ENCODE measurements at places on chromosomes 16 and 17.

DNA sequence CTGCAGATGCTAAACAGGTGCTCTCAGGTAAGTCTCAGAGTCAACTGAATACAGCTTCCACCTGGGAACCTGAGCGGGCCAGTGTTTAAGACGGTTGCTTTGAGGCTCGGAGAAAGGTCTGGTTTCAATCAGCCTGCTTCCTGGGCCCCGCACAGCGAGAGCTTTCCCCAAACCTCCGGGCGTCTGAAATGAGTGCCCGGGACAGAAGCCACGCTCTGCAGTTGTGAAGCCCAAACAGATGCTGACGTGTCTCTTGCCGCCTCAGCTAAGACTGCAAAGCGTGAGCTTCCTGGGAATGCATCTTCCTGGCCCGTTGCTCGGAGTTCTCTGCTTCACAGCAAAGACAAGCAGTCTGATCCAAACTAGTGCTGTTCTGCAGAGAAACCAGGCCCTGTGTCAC, 36.7 kb downstream of the PLXDC1 start:
- DNase-seq: no peak

- DNase-seq: no peak
Observed at GRCh38 chr16:23274968-23275367, 27.1 kb upstream of the SCNN1B start.

DNA sequence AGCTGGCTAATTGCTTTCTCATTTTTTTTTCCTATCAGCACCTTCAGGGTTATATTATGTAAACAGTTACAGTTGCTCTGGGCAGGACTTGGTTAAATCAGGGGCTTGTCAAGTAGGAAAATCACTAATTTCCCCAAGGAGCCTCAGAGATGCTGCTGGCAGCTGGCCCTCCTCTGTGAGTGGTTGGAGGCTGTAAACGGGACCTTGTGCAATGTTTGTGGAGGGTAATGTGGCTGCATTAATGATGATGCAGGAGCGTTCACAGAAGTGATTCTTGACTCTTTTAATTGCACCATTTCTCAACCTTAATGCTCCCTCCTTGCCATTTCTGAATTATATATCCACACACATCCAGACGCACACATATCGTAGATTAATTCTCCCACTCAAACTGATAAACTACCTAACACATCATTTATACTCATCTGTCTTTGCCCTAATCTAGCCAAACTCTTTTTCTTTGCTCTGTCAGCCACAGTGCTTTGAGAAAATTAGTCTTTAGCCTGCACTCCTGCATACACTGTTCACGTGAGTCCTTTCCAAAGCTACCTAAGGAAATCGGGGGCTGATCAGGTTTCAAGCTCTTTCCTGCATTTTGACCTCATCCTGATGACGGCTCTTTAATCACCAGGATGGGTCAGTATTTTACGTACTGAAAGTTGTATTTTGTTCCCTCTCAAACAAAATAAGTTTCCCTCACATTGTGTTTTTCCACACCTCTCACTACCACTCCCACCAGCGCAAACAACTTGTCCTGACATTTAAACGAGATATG, 154.4 kb upstream of the PIRT start:
- no peak for DNase-seq

GRCh38 chr17:1050246-1050995, 53.5 kb downstream of the TIMM22 start:
- DNase-seq: no peak

GRCh38 chr16:55088098-55088497, 157.4 kb downstream of the IRX5 start:
- DNase-seq: no peak

DNA sequence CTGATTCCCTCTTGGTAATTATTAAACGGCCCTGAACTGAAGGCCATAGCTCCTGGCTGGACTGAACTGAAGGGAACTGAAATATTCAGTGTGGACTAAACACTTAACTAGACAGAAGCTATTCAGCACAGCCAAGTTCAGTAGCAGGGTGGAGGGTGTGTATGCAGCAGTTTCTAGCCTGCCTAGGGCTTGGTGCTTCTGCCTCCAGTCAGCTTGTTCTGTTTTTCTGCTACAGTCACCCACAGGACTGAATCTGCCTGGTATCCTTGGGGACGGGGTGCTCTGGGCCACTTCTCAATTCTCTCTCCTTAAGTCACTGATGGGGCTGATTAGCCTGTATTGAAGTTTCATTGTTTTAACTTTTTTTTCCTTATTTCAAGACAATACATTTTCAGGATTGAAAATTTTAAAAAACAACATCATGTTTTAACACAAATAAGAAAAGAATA, 77.1 kb downstream of the WWP2 start:
- no peak for DNase-seq

GRCh38 chr17:9360677-9361081, 214.9 kb downstream of the STX8 start:
- DNase-seq: no peak

Data from activated B cell treated with CpG ODN at 0.5 μM for 24 hours (primary cell).